NCI-H526 (cell line): ENCODE measurements at places on chromosomes 3 and 15.

- DNase-seq, result no peak
These were observed 31.2 kb upstream of the CCDC80 start for GRCh38 chr3:112671930-112672715.

DNA sequence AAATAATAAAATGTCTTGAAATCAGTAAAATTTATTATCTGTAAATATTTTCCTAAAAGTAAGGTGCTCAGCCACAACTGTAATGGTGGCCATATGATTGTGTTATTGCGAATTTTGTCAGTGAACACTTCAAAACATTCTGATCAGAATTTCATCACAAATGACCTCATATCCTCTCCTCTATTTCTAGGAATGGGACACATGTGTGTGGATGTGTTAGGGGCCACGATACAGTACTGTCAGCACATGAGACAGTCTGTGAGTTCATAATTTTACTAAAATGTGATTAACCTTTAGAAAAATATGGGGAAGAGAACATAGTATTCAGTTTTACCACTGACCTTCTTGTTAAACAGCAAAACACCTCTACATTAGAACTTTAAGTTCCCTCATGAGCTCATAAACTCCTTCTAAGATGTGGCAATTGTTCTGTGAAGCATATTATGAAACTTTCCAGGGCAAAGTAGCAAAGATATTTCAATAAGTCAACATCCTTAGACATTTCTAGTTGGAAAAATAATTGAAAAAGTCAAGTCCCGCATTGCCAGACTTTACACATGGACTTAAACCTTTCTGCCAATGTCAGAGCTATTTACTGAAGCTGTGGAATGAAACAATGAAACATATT lies 158.2 kb upstream of the ABI3BP start:
- DNase-seq, result no peak

- no peak for DNase-seq
These were observed 491.2 kb upstream of the PDZRN3 start for GRCh38 chr3:74115906-74116305.

DNA sequence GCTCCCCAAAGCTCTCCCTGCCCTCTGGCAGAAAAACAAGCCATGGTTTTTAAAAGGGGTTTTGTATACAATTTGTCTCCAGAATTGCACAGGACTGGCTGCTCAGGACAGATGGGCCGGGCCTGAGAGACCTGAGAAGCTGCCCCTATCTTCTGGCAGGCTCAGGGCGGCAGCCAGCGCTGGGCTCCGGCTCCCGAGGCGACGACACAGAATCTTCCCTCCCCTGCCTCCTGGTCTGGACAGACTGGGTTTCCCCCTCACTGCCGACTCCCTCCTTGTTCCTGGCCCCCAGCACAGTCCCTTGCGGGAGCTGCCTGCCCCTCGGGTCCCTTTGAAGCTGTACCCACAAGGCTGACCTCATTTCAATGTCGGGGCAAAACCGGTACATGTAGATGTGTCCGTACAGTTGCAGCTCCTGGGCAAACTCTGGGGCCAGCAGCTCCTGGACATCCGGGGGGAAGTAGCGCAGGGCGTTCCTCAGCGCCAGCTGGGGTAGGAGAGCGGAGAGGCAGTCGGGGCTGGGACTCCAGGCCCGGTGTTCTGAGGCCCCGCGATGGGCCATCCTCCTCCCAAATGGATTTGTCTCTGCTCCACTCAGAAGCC lies 7.2 kb downstream of the UROC1 start:
- no peak for DNase-seq

DNA sequence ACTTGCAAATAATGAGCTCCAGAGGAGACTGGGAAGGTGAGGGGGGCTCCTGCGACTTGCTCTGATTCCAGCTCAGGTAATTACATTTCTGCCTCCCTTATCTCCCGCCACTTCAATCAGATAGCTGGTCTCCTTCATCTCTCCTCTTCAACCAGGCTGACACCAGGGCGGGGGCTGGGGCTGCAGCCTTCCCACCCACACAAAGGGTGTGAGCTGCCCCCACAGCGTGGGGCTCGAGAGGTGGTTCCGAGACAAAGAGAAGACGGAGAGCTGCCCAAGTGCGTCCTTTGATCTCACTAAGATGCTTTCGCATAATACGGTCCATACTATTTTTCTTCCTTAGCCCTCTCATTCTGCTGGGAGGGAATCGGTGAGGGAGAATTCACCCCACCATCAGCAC lies 139.7 kb downstream of the NSMCE3 start:
- DNase-seq, result no peak

DNA sequence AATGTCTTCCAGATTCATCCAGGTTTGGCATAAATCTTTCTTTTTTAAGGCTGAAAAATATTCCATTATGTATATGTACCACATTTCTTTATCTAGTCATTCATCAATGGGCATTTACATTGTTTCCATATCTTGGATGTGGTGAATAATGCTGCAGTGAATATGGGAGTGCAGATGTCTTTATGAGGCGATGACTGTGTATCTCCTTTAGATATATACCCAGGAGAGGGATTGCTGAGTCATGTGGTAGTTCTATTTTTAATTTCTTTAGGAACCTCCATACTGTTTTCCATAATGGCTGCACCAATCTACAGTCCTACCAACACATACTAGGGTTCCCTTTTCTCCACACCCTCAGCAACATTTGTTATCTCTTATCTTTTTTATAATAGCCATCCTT lies 96.3 kb downstream of the LRRC28 start:
- no peak for DNase-seq

DNA sequence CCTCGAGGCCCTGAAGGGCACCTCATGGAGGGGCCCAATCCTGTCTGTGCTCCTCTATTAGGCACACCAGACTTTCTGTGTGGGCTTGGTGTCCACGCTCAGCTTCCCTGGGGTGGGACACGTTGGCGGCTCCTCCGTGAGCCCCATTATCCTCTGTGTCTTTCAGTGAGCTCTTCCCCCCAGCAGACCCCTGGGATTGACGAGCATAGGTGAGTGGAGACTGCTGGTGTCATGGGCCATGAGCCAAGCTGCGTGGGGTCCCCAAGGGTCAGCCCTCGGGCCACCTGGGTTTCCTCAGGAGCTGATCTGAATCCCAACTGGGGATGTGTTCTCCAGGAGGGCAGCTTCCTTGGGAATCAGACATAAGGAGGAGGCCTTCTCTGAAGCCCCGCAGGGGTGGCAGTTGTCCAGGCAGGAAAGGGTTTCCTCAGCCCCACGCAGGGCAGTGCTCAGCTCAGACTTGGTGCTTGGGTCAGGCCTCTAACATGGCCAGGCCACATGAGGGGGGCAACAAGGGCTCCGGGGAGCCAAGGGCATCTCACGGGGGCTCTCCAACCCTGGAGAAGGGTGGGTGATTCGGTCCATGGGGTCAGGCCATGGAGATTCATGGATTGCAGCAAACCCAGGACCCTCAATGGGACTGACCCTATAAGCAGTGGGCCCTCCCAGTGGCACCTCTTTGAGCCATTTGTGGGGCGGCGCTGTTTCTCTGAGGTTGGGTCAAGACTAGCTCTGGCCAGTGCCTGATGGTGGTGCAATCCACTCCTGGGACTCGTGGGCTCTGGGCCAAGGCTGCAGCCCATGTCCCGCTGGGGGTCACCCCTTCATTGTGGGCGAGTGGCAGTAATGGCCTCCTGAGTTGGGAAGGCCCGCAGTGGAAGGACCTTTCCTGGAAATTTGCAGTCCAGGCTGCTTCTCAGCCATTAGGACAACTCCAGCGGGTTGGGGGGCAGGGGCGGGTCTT lies 222.5 kb downstream of the SNRPN start:
- no peak for DNase-seq

GRCh38 chr3:132720228-132720627 lies 2.0 kb downstream of the NPHP3 start:
- DNase-seq, result no peak

GRCh38 chr3:194344012-194344411 lies 7.1 kb downstream of the CPN2 start:
- DNase-seq, result peak; percentile 47

DNA sequence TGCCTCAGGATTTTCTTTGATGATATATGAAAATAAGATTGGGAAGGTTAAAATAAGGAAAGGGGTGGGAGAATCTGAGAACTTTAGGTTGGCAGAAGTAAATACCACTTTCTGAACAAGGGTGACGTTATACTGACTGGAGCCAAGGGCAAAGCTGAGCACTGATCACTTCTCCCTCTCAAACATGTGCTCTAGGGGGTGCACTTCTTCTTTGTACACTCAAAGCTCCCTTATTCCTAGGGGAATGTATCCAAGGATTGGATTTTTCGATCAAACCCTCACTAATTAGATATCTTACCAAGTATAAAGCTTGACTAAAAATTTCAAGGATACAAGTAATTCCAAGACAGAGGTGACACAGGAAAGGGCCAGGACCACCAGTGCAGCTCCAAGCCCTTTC lies 243.9 kb upstream of the UMPS start:
- DNase-seq, result peak; percentile 27

GRCh38 chr3:114411811-114412803 lies 118.3 kb downstream of the TIGIT start:
- DNase-seq, result no peak

DNA sequence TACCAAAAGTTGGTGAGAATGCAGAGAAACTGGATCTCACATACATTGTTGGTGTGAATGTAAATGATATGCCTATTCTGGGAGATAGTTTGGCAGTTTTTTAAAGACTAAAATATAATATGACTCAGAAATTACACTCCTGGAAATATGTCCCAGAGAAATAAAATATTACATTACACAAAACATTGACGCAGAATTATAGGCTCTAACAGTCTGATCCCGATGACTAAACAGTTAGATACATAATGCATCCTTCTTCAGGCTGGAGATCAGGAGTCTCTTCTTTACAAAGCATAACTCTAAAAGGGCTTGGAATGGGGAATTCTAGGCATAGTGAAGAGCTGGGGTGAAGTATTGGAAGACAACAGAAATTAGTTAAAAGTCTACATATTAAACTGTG lies 586.2 kb upstream of the NECTIN3 start:
- DNase-seq, result no peak

GRCh38 chr3:58749948-58750347 lies 83.4 kb upstream of the FAM3D start:
- DNase-seq, result no peak

DNA sequence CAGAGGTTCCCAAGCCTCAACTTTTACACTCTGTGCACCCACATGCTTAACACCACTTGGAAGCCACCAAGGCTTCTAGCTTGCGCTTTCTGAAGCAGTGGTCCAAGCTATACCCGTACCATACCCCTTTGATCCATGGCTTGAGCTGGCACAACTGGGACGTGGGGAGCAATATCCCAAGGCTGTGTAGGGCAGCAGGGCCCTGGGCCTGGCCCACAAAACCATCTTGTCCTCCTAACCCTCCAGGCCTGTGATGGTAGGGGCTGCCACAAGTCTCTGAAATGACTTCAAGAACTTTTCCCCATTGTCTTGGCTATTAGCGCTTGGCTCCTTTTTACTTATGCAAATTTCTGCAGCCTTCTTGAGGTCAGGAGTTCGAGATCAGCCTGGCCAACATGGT lies 16.0 kb upstream of the PSMA4 start:
- DNase-seq, result no peak

GRCh38 chr3:99131876-99132275 lies 230.4 kb upstream of the DCBLD2 start:
- DNase-seq, result no peak

- DNase-seq, result no peak
These were observed 404.7 kb upstream of the TGFBR2 start for GRCh38 chr3:30201715-30202114.

- DNase-seq, result no peak
These were observed 9.1 kb downstream of the BFSP2 start for GRCh38 chr3:133408961-133409360.

GRCh38 chr3:119292666-119293065 lies 1.5 kb upstream of the ARHGAP31 start:
- DNase-seq, result no peak
